ENCODE measurements at places on chromosomes 1 and 21.

DNA sequence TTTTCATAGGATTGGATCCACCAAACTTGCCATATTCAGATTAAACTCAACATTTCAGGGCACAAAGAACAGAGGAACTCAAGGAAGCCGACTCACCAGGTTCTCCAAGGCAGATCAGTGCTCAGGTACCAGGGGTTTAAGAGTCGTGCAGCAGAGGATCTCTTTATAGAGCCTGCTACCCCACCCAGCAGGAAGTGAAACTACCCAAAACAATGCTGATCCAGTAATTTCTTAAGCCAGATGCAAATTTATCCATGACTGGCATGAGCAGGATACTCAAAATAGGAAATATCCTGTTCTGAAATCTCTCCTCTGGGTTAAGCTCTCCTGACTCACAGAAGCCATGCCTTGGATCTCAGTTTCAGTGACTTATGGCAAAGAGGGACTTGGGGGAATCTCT is at the start of gene SPRR2A:
SPRR2A (minus strand) TSS at position 138 of the 400 bp plus-strand sequence. CDS start 777 bp downstream, outside the sequence.
- no peak for DNase-seq

DNA sequence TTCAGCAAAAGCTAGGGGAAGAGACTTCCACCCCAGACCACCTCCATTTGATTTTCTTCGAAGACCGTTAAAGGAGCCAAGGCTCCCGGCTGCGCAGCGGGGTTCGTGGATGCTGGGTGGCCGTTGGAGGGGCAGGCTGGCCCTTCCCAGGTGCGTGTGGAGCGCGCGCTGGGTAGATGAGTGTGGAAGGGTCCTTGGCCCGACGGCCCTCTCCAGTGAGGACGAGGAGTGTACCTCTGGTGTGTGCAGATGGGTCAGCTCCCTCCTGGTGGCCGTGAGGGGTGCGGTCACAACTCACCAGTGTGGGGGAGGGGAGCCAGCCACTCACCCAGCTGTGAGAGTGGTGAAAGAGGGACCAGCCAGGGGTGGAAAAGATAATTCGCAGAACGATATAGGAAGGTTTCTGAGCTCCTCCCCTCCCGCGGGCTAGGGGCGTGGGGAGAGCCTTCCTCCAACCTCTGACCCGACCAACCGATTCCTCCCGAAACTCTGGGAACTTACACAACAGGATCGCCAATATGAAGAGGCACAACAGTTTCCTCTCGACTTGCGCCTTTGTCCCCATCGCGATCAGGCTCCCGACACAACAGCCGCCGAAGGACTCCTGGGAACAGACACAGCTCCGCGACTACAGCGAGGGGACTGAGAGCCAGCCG is at the start of gene F11R:
F11R (minus strand) TSS at position 644 of the 656 bp plus-strand sequence; CDS start at position 565, 79 bp downstream.
- no peak for DNase-seq

DNA sequence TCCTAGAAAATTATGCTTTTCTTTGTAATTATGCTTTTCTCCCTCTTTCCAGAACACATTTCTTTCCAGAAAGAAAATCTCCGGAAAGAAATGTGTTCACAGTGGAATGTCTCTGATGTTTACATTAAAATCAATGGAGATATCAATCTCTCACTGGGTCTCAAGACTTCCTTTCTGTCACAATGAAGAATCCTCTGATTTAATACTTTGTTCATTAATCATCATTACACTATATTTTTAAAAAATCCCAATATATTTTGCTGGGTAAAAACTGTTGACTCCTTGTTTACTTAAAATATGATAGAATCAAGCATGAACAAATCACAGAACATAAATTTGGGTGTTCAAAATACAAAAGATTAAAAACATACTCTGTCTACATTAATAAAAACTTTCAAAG is 26.3 kb upstream of the TGFBR3 start:
- no peak for DNase-seq

GRCh38 chr1:15918962-15919715 is 56.8 kb downstream of the ZBTB17 start:
- DNase-seq = peak; percentile 24

DNA sequence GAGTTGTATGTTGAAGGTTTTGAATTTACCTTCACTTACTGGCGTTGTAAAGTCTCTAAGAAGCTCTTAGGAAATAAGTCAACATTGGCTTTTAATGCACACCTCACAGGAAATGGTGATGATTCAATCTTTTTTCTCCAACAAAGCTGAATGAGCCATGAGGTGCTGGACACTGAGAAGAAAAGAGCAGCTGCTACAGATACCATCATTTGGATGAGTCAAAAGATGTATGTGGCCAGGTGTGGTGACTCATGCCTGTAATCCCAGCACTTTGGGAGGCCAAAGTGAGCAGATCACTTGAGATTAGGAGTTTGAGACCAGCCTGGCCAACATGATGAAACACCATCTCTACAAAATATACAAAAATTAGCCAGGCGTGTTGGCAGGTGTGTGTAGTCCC is 3.3 kb upstream of the IL23R start:
- no peak for DNase-seq

DNA sequence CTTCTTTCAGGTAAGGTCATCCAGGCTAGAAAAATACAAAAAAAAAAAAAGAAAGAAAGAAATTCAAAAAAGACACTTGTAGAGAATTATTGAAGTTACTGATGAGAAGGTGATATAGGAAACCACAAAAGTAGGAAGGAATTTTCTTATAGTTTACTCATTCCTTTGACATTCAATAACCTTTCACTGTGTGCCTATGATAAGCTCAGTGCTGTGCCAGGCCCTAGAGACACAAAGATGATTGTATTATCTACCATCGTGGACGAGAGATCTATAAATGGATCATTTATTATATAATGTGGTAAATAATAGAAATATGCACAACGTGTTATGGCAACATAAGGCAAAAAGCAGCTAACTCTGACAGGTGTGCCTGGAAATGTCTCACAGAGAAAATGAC is 109.6 kb upstream of the NGF start:
- DNase-seq = no peak

DNA sequence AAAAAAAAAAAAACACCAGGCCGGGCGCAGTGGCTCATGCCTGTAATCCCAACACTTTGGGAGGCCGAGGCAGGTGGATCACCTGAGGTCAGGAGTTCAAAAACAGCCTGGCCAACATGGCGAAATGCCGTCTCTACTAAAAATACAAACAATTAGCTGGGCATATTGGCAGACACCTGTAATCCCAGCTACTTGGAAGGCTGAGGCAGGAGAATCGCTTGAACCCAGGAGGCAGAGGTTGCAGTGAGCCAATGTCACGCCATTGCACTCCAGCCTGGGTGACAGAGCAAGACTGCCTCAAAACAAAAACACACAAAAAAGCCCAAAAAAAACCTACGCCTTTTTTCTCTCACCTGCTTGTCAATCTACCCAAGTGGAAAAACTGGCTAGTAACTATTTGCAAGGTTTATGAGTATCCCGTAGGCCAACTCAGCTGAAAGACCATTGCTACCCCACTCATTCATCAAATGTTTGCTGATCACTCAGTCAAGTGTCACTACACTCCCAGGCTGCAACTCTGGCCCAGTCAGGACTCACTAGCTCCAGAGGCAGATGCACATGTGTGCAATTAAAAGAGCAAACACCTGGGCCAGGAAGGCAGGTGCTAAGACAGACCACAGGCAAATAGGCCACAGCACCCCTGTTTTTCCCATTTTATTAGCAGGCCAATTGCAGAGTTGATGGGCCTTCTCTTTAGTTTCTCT is 2.0 kb downstream of the CSRP1 start:
- no peak for DNase-seq

DNA sequence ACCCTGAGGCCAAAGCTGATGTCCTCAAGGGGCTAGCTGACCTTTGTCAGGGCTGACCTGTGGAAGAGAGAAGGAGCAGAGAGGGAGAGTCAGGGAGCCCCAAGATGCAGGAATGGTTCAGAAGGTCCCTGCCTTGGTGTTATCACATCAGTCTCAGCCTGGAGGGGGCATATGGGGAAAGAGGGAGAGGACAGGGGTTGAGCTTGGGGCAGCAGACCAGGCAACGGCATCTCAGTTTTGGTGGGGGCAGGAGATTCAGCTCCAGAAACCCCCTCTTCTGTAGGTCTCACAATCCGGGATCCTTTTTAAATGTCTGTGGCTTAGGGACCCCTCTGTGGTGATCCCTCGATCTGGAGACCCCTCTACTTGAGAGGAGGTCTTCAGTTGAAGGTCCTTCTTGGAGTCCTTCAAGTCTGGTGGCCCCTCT is 815 bp downstream of the S100A13 start:
- no peak for DNase-seq

GRCh38 chr1:81213279-81213678 is 587.5 kb upstream of the ADGRL2 start:
- no peak for DNase-seq

GRCh38 chr1:178451529-178451928 is 45.2 kb downstream of the CLEC20A start:
- DNase-seq = no peak

DNA sequence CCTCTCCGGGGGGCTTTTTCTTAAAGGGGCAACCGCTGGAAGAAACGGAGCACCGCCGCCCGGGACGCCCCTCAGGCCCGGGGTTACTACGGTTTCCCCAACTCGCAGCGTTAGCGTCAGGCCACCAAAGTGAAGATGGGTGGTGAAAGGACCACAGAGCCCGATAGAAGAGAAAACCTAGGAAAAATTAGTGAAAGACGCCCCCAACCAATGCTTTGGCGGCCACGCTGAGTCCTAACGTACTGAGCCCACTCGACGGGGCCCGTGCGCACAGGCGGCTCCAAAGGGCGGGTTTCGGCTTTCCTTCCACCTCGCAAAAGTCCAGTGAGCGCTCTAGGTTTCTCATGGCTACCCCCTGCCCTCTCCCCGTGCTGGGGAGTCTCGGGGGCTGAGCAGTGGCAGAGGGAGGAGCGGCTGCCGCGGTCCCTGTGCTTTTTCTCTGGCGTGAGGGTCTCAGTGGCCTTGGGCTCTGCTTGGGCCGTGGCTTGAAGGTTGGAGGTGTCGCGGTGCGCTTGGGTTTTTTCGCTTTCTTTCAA is 12.2 kb upstream of the SPEN start:
- peak; percentile 20 for DNase-seq

GRCh38 chr1:3029991-3030662 is 8.9 kb downstream of the ACTRT2 start:
- no peak for DNase-seq

GRCh38 chr1:60449876-60450275 is 376.3 kb upstream of the C1orf87 start:
- no peak for DNase-seq

GRCh38 chr1:3717041-3717714 is 35.1 kb upstream of the CCDC27 start:
- DNase-seq = no peak

DNA sequence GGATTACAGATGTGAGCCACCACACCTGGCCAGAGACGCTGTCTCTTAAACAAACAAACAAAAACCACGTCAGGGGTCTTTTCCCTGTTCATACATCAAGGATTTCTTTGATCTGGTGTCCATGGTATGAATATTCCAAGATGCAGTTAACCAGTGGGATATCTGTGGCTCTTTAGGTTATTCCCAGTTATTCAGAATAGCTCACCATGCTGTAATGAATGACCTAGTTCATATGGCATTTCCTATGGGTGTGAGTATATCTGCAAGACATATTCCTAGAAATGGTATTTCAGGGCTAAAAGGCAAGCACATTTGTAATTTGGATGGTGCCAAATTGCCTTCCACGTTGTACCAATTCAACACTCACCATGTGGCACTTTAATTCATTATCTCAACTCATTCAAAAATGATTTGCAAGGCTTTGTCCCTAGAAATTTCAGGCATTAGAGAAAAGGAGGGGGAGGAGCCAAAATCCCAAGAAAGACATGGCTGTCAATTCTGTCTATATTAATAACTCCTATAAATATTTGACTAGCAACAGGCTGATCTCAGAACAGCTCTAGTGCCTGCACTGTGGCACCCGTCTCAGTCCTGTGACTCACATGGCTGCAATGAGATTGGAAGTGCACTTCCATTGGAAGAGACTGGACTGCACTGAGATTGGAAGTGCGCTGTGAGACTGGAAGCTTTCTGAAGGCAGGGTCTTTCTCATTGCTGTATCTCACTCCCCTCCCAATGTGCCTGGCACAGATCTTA is 6.0 kb upstream of the STMN1 start:
- no peak for DNase-seq

DNA sequence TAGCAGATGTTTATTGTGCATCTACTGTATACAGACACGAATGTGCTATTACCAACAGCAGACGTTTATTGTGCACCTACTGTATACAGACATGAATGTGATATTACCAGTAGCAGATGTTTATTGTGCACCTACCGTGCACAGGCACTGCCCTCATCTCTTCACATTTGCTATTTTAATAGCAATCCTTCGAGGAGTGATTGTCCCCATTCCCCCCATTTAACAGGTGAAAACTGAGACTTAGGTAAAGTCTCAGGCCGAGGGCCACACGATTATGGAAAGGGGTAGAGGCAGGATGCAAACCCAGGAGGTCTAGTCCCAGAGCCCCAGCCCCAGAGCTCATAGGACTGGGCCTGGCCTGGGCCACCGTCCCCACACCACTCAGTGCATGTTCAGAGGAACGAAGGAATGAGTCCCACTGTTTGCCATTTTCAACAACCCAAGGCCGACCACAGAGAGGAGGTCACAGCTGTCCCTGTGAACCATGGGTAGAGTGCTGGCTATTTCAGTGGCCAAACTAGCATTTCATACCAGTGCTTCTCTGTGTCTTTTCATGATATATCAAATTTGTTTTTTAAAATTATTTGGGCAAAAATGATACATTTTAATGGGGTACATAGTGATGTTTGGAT is 114.4 kb upstream of the TMEM51 start:
- DNase-seq = no peak

DNA sequence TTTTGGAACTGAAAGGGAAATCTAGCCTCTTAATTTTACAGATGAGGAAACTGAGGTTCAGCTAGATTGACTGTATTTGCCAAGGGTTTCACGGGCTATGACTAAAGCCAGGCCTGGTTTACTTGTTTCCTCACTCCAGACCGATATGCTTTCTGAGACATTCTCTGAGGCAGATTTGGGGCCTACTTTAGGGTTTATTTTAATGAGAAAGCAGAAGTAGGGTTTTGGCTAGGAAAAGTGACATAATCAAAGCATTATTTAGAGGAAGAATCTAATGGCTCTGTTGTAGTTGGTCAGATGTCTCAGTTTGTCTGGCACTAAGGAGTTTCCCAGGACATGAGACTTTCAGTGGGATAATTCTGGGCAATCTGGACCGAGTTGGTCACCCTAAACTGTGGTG is 1.5 kb upstream of the RPTN start:
- DNase-seq = no peak

DNA sequence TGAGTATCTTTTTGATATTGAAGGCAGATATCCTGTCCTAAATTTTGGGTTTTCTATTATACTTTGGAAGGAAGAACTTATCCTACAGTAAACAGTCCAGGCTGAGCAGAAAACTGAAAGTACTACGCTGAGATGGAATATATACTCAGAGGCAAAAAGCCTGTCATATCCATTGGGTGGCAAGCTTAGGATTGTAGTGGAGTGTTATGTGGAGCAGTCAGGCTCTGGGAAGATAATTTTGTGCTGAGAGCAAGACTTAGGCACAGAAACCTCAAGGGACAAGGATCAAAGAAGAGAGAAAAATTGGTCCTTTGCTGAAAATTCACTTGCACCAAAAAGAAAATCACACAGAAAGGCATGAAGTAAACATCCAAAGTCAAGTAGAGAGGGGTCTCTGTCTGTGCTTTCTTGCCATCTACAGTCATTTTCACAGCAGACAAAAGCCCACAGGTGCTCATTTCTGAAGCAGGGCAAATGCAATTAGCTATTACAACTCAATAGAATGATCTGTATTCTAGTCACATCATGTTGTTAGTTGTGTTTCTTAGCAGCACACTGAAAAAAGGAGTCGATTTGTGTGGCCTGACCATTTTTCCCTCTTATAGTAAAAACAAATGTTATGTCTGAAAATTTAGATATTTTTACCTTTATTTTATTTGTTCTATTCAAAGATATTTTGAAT is 38.5 kb downstream of the CRB1 start:
- DNase-seq = no peak

- no peak for DNase-seq
Measured at GRCh38 chr1:117077267-117077666, 17.1 kb downstream of the TTF2 start.
